Activated CD8-positive, alpha-beta memory T cell treated with anti-CD3 and anti-CD28 coated beads, Interleukin-2, amount 50 U/mL, for 4 hours (primary cell): ENCODE measurements at places on chromosomes 4 and X.

DNA sequence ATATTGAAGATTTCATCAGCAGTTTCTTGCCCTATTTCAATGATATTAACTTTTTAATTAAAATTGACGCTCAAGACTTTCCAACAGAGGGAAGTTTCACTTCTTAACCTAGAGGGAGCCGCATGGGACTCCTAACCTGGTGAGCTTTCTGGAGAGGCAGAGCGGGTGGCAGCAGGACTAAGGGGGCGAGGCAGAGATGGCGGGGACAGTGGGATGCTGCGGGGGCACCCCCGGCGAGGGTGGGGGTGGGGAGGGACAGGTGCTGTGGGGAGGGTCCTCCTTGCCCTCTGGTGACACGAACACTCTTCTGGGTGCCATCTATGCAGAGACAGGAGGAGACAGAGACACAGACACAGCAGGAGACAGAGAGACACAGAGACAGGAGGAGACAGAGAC, 104.4 kb downstream of the ADRA2C start:
- DNase-seq: no peak

- no peak for DNase-seq
These were observed 403.0 kb upstream of the HS3ST1 start for GRCh38 chr4:11831739-11832138.

DNA sequence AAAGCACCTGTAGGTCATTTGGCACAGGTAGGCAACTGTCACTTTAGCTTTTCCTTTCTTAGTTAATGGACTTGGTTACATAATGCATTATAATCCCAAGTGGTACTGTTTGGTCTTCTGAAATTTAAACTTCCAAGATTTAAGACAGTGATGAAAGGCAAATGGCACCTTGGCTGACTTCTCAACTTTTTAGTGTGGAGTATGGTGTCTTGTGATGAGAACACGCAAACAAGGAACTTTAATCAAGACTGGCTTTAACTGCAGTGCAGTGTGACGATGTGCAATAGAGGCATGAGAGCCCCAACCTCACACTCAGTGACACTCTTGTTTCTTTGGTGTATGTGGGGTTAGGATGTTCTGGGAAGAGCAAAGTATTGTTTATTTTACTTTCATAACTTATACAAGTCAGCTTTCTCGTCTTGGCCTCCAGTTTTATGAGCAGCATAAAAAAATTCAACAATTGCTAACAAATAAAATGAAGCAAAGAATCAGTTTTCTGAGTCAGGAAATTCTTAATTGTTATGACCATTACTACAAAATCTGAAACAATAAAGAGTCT, 171.9 kb downstream of the MAD2L1 start:
- DNase-seq: no peak

GRCh38 chr4:2413821-2414610, 4.4 kb downstream of the ZFYVE28 start:
- DNase-seq: no peak

DNA sequence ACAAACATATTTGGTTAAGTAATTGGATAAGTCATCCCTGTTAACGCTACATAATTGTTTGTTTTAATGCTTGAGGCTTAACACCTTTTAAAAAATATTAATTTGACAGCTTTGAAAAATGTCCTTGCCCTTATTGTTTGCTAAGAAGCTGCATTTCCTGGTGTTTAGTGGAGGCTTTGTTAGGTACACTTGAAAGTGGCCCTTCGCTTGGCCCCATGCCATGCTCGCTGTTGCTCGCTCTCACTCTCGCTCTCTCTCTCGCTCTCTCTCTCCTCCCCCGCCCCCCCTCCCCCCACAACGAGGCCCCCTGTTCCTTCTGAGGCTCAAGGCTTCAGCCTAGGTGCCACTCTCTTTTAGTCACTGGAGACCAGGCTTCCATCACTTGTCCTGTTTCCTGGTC, 139.6 kb downstream of the DCLK2 start:
- DNase-seq: no peak

DNA sequence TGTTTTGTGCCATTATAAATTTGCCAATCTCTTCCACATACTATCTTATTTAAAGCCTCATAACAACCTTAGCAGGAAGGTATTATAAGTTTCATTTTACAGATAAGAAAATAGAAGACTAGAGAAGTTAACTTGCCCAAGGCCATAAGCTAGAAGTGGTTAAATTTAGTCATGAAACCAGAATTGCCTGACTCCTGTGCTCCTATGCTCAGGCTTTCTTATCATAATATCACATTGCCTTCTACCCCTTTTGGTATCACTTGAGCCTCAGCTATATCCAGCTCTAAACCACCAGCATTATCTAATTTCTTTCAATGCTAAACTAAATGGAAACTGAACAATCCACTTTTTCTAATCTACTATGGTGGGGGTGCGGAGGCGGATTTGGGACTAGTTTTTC, 164.7 kb downstream of the GBA3 start:
- DNase-seq: no peak

DNA sequence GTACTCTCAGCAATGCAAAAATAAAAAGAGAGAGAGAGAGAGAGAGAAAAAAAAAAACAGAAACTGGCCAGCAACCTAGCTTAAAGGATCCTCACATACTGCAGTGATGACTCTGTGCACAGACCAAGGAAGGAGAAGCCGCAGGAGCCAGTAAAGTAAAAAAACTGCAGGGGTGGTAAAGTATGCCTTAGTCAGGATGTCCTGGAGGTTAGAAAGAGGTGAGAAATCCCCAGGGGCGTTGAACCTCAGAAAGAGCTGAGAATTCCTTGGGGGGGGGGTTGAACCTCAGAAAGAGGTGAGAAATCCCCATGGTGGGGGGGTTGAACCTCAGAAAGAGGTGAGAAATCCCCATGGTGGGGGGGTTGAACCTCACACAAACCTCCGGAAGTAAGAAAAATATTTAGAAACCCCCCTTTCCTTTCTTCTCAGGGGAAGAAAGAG, 48.0 kb downstream of the MAGEA9 start:
- DNase-seq: no peak

DNA sequence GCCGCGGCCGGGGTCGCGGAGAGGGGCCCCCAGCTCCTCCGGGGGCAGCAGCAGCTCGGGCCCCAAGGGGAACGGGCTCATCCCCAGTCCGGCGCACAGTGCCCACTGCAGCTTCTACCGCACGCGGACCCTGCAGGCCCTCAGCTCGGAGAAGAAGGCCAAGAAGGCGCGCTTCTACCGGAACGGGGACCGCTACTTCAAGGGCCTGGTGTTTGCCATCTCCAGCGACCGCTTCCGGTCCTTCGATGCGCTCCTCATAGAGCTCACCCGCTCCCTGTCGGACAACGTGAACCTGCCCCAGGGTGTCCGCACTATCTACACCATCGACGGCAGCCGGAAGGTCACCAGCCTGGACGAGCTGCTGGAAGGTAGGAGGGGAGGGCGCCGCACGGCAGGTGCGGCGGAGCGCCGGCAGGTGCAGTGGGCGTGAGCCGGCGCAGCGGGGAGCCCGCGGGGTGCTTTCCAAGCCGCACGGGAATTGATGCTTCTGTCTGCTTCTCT, 886 bp downstream of the DCLK2 start:
- DNase-seq: no peak
